GM03348 (cell line): ENCODE measurements at places on chromosomes 1 and 21.

DNA sequence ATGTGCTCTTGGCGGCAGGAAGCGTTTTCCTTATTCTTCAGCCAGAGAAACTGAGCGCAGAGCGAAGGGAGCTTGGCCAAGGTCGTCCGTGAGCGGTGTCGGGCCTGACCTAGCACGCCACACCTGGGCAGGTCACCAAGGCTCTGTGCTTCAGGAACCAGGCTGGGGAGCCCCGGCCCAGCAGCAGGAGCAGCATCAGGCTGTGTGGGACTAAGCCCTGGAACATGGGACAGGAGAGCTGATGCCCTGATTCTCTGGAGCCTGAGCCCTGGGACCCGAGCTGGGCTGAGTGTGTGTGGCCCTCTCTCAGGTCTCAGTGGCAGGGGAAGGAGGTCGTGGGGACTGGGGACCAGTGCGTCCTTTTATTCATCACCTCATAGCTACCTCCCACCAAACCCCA lies 65.2 kb upstream of the ABCG1 start:
- DNase-seq: no peak

DNA sequence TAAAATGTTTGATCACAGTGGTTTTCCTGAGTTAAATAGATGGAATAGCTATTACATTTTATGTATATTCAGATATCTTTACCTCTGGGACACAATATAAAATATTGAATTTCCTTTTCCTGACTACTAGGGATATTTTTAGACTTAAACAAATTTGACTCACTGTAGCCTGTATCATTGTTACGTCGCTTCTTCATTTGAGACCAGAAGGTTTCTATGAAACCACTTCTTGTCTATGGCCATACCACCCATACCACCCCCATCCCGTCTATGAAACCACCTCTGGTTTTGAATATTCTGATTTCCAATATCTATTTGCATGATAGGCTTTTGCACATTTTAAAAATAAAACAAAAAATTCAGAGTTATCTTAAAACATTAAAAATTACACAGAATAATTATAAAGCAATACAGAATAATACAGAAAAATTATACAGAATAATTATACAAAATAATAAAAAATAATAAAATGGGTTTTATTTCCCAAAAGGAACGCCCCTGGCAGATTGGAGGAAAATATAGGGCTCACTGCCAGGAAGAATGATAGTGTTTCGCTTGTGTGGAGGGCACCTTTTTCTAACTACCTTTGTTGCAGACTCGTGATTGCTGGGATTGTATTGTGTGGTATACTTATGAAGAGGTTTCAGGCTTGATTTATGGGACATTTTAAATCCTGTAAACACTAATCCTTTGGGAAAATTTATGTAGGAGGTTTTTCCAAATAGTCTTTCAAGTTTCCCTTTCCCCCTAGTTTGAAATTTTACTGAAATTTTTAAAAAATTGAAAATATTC lies 4.7 kb downstream of the SPEN start:
- DNase-seq: no peak

GRCh38 chr1:201710632-201711597 lies 118.0 kb upstream of the IPO9 start:
- no peak for DNase-seq

GRCh38 chr1:71245246-71245645 lies 164.4 kb upstream of the ZRANB2 start:
- DNase-seq: no peak

DNA sequence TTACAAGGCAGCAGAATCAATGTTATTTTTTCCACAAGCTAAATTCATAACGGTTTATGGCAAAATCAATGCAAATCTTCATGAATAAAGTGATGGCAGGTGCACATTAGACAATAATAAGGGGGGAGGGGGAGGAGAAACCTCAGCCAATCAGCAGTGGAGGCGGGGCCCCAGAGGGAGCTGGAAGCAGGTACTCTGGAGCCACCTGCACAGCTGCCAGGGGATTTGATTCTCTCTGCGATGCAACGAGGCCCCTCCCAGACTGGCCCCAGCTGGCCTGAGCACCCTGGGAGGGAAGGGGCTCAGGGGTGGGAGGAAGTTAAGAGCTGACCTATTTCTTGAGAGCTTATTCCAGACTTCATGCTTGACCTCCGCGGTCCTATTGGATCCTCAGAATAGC lies 127.8 kb upstream of the IGSF21 start:
- DNase-seq: no peak

DNA sequence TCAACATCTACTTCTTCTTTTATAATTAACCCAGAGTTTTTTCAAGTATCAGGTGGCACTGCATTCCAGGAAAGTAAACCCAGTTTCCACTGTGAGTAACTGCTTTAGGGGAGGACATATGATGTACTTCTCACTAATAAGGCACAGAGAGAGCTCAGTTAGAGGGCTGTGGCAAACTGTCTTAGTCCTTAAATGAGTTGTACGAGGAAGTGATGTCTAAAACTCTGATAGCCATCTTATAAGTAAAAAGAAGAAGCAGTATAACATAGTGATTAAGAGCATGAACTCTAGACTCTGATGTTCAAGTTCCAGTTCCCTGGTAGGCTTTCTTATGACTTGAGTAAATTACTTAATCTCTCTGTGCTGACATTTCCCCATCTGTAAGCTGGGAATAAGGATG lies 58.7 kb upstream of the PTGS2 start:
- no peak for DNase-seq

- no peak for DNase-seq
These were observed 25.0 kb downstream of the PRDX6 start for GRCh38 chr1:173502104-173502503.

DNA sequence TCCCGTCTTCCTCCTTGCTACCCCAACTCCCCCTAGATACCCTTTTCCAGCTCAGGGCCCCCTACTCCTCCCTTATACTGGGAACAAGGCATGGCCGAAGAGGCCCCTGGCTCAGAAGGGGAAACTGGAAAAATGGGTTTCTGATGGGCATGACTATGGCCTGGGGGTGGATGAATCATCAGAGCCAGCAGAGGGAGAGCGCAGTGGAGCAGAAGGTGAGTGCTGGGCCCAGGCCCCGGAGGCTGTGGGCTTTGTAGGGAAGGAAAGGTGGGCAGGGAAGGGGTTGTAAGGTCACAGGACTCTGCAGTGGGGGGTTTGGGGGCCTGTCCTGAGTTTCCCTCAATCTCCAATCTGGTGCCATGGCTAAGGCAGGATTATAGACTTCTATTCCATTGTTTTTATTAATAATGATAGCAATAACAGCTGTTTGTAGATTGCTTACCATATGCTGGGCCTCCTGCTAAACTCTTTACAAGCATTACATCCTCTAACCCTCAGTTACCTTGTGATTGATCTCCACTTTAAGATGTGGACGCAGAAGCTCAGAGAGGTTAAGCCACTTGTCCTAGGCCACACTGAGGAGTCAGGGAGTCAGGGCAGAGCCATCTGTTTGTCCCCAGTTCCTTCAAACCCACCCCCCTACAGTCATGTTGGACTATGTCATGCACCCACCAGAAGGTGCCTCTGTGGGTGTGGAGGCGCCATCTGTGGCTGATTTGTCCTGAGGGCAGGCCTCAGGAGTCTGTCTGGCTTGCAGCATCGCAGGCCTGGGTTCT lies 36.2 kb upstream of the ZNF362 start:
- peak; percentile 31 for DNase-seq

DNA sequence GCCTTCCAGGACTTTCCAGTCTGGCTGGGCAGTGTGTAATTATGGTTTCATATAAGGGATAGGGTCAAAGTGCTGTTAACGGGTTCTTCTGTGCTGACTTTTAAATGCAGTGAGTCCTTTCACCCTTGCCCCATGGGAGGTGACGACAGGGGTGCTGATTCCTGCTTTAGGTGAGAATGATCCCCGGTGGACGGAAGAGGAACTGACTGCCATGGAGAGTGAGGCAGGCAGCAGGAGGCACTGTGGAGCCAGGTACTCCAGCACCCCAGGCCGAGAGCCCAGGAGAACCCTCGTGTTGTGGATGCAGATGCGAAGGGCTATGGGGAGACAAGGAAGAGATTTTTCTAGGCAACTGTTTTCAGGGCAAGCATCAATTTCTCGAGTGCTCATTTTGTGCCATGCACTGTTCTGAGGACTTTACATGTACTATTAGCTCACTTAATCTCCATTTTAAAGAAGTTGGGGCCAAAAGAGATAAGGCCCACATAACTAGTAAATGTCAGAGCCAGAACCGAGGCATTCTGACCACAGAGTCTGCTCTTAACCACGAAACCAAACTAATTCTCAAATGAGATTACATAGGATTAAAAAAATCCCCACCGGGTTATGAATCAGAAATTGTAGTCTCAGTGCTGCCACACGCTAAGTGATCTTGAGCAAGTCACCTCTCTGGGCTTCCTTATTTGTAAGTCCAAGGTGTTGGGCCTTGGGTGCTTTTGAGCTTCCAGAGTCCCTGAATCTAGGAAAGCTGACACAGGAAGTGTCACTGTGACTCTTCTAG lies 28.2 kb downstream of the STPG1 start:
- DNase-seq: peak; percentile 27

- no peak for DNase-seq
These were observed 81.9 kb upstream of the WLS start for GRCh38 chr1:68314151-68314780.

DNA sequence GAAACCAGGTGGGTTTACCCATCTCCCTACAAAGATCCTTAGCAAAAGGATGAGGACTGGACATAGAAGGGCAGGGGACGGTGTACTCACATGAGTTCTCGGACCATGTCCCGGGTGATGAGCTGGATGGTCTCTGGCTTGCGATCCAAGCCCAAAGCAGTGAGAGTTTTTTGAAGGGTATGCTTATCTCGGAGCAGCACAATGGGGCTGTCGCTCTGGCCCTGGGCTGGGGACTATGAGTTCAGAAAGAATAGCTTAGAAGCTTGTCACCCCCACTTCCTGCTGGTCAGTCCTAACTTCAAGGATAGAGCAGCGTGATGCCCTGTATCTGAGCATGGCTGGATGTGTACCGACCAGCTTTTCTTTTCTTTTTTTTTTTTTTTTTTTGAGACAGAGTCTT lies 9.6 kb downstream of the CFAP45 start:
- no peak for DNase-seq

DNA sequence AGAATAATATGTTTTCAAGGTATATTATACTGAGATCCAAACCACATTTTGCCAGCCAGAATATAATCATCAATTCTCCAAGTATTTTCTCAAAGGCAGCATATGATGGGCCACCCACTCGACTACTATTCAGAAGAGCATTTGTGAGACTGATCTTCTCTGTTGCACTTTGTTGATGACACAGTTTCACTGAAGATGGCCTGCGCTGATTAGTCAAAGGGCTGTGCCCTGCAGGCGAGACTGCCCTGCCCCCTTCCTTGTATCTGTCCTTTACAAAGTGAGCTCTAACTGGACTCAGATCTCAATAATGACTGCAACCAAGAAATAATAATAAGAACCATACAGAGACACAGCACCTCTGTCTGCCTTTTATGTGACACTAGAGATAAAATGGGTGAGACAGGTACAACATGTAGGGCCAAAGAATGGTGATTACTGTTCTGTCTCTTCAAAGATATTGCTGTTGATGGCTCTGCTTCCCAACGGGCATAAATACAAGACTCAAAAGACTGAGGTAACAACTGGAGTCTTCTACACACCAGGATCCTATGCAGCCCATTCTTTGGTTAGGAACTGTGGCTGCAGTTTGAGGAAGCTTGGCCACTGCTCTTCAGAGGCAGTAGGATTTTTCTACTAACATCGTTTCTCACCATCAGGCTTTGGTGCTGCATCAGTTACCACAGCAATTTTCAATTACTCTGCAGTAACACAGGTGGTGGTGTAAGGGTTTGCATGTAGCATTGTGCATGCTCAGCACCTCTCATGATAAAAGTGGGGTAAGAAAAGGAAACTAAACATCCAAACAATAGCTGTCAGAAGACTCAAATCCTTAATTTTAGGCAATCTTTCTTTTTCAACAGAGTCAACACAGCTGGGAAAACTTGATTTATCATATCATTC lies 481.1 kb downstream of the PTBP2 start:
- DNase-seq: no peak
